Suprapubic skin (tissue), 4 donors: ENCODE measurements at places on chromosomes 5 and 9.

DNA sequence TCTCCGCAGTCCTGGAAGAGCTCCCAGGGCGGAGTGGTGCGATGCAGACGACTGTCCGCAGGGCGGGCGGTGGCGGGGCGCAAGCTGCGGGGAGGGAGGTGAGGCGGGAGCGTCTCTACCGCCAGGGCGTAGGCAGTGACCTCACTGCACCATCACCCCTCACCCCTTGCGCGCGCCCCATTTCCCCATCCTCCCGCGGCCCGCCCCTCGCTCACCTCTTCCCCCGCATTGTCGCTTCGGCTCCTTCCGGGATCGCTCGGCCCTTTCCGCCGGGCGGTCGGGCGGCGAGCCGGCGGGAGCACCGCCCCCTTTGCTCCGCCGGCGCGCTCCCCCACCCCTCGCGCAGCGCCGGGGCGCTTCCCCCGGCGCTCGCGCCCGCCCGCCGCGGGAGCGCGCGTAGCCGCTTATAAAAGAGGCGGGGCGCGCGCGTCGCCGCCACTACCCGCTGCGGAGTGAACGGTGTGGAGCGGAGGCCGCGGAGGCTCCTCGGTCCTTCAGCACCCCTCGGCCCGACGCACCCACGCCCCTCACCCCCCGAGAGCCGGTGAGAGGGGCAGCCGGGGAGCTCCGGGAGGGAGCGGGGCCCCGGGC is at the start of gene SPTAN1:
TSS of gene SPTAN1 (plus strand) at position 435 of the 591 bp plus-strand sequence. CDS start 14,154 bp downstream, outside the sequence.
- peak; percentile 93 for DNase-seq

GRCh38 chr5:127872494-127872893 is 169.3 kb downstream of the CCDC192 start:
- DNase-seq = no peak

GRCh38 chr5:52580921-52581320 is 206.8 kb upstream of the ITGA1 start:
- DNase-seq = no peak

- DNase-seq = no peak
Observed at GRCh38 chr5:141692533-141692888, 10.5 kb upstream of the ARAP3 start.

DNA sequence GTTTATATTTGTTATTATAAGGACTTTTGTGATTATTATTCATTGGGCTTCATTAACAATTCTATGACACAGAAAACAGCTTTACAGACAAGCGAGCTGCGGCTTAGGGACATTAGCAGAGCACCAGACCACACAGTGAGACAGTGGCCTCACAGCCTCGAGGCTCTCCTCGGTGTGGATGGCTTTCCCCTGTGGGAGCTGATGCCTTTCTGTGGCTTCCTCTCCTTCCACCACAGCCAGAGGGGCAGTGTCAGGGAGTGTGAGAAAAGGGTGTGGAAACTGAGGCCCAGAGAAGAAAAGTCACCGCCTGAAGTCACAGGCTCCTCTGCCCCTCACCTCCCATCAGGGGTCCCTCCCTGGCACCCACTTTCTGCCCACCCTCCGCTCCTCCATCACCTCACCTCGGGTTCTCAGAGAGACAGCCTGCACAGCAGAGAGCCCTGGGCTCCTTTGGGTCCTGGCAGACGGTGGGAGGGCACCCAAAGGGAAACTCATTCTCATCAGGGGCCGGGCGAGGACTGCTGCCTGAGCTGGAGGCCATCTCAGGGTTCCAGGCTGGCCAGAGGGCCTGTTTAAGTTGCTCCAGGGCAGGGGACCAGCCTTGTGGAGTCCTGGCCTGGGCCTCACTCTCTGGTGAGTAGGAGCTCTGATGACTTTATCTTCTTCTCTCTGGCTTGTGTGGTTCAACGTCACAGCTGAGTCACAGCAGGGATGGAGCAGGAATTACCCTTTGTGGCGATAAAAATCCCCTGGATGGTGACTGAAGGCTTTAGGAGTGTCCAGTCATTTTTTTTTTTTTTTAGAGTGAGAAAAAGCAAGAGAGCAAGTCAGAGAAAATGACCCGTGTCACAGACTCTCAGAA is 830 bp downstream of the TRAF1 start:
- DNase-seq = no peak

- DNase-seq = no peak
Observed at GRCh38 chr9:97307500-97308163, at the start of gene CCDC180. CCDC180 (plus strand) TSS chr9:97307659; CDS start chr9:97308064, 405 bp downstream.

DNA sequence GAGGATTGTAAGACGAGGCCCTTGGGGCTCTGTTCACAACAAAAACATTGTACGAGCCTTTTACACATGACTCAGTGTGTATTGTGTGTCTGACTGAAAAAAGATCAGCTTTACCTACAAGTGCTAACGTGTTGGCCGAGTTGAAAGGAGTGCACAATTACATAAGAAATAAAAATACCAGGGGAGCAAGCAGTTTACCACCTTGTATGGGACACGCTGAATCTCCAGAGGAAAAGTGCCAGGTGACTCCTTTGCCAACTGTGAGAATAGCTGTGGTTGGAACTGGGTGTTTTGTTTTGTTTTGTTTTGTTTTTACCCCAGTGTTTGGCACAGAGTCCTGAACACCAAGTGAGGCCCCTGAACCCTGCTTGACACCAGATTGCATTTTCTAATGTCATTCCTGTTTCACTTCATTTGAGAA is 32.8 kb upstream of the ZSWIM6 start:
- DNase-seq = no peak

GRCh38 chr5:147733075-147733474 is 49.5 kb downstream of the JAKMIP2 start:
- no peak for DNase-seq
